ENCODE measurements at places on chromosomes 2 and 18.

DNA sequence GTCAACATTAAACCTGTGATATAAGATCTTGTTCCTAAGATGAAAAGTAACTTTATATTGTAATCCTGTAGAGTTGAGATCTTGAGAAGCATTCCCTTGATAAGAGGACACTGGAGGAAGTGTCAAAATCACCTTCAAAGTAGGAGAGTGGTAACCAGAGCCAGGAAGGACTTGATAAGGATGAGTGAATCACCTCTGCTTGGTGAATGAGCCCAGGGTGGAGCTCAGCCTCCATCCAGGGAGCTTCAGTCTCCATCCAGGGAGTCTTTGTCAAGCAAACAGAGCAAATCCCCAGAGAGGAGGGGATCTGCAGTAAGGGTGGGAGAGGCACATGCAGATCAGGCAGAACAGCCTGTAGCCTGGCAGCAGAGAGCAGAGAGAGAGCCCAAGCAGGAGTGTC is 167.1 kb upstream of the SIX2 start:
- DNase-seq: no peak

- no peak for DNase-seq
These were observed 159.5 kb downstream of the HNMT start for GRCh38 chr2:138123741-138124140.

DNA sequence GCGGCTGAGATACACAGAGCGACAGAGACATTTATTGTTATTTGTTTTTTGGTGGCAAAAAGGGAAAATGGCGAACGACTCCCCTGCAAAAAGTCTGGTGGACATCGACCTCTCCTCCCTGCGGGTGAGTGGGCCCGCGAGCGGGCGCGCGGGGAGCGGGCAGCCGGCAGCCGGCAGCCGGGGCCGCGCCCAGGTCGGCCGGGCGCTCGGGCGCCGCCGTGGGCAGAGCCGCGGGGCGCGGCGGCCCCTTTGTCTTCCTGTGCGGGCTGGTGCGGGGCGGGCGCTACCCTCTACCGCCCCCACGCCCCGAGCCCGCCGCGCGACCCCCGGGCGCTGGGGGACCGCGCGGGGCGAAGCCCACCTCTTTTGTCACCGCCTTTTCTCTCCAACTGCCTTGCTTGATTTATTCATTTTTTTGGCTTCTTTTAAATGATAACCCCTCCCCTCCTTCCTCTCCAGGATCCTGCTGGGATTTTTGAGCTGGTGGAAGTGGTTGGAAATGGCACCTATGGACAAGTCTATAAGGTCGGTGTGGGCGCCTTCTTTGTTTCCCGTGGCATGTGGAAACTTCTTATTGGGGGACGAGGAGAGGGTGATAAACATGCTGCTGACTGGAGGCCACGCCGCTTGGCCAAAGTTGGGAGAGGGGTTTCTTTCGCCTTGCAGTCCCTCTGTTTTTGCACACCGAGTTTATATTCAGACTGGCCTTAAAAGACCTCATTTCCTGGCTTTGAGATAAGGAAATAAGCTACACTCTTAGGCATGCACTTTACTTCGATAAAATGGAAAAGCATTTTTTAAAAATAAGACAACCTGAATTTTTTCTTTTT is 722 bp downstream of the MAP4K4 start:
- DNase-seq: no peak

DNA sequence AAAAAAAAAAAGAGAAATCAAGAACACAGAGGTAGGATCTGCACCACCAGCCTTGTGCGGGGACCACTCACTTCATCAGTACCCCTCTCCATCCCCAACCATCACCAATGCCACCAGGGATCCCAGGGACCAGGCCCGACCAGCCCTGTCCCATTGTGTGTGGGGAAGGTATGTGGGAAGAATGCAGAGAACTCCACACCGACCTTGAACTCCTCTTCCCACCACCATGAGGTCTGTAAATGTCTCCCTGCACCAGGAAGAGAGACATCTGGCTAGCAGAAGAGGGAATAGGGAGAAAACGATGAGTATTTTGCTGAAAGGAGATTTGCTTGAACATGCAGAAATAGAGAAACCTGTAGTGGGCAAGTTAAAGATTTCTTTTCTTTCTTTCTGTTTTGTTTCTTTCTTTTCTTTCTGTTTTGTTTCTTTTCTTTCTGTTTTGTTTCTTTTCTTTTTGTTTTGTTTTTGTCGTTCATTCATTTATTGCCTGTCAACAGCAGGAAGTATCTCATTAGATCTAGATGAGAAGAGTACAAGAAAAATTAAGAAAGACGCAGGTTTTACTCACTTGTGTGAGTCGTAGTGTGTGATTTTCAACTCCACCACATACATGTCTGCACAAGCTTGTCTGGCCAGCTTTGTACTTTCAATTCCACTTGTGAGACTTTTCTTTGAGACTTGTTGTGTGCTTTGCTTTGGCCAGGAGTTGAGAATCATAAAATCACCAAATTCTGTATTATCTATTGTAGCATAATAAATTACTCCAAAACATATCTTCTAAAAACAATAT is 179.8 kb upstream of the HAAO start:
- no peak for DNase-seq

GRCh38 chr18:63160172-63160995 is 159.2 kb downstream of the BCL2 start:
- no peak for DNase-seq

GRCh38 chr2:8426550-8426949 is 255.3 kb upstream of the ID2 start:
- DNase-seq: no peak

GRCh38 chr18:3211236-3211992 is 8.4 kb downstream of the MYOM1 start:
- DNase-seq: no peak
